HFFc6 (cell line): ENCODE measurements at places on chromosomes 5 and 9.
A peak's percentile ranks its signal among the peaks of the same experiment; 100 is the strongest.

DNA sequence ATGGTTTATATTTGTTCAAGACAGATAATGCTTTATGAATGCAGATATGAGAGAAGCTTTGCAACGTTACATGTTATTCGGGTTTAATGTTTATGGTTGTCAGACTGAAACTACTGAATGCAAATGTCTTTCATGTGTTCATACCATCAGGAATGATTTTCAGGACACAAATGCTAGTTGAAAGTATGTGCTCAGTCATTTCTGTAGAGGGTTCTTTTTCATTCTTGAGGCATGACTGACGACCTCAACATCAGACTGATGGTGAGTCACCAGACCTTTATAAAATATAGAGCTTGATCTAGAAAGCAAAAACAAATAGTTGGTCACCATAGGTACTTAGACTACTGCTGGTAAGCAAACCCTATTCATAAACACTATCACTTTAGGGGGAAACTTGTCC lies 287.3 kb upstream of the NUDT12 start:
- peak; percentile 2 for DNase-seq

DNA sequence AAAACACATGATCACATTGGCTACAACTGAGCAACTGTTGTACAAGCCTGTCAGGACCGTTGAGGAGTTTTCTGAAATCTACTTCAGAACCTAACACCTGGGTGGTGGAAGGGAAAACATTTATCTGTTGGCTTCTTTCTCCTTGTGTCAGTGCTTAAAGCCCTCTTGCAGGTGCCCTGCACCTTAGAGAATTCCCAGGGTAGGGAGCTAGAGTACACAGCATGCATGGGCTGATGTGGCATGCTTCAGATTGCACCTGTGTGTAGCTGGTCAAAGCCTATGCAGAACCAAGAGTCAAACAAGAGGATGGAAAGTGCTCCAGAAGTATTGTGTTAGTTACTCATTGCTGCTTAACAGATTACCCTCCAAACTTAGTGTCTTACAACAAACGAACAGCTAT lies 33.6 kb upstream of the ZBED3 start:
- no peak for DNase-seq

- peak; percentile 84 for DNase-seq
These were observed at the start of gene GPX8 for GRCh38 chr5:55159763-55160492. TSS of gene GPX8 (plus strand) at chr5:55160171. CDS start at chr5:55160193, 22 bp downstream.

DNA sequence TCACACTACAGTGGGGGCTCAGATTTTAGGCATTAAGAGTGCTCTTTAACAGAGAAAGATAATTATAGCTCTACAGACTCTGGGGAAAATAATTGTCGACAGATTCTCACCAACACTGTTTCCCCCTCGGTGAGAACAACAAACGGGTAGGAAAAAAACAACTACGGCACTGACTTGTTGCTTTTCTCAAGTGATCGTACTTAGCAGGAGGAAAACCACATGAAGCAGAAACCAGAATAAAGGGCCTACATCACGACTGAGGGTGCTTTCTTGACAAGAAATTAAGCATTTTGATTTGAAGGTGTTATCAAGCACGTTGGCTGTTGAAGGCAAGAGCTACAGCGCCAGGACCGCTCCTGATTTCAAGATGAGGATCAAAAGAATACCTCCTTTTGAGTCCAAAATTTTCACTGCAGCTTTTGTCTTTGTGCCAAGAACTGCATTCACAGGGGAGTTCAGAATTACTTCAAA lies 27.2 kb upstream of the CER1 start:
- no peak for DNase-seq

DNA sequence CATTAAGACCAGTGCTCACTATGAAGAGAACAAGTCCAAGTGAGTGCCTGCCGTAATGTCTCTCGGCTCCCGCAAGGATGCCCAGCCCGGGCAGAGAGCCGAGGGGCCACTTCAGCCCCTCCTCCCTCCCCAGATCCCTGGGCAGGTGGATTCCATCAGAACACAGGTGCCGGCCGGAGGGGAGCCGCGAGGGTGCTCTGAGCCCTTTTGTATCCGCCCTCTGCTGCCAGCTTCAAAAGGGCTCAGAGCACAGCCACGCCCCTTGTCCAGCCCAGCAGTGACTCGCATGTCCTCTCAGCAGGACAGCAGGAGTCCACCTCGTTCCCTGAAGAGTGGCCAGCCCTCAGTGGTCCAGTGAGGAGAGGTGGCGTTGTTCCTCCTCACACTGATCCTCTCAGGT lies 43.9 kb downstream of the CYFIP2 start:
- no peak for DNase-seq

- no peak for DNase-seq
These were observed 1675.3 kb upstream of the CDH6 start for GRCh38 chr5:29518176-29518575.

- DNase-seq = no peak
These were observed 205.9 kb downstream of the AUH start for GRCh38 chr9:91155746-91156376.

GRCh38 chr9:136122425-136123383 lies 4.0 kb upstream of the TMEM250 start:
- DNase-seq = peak; percentile 24

GRCh38 chr9:97384406-97385262 lies 27.3 kb upstream of the TDRD7 start:
- DNase-seq = no peak

DNA sequence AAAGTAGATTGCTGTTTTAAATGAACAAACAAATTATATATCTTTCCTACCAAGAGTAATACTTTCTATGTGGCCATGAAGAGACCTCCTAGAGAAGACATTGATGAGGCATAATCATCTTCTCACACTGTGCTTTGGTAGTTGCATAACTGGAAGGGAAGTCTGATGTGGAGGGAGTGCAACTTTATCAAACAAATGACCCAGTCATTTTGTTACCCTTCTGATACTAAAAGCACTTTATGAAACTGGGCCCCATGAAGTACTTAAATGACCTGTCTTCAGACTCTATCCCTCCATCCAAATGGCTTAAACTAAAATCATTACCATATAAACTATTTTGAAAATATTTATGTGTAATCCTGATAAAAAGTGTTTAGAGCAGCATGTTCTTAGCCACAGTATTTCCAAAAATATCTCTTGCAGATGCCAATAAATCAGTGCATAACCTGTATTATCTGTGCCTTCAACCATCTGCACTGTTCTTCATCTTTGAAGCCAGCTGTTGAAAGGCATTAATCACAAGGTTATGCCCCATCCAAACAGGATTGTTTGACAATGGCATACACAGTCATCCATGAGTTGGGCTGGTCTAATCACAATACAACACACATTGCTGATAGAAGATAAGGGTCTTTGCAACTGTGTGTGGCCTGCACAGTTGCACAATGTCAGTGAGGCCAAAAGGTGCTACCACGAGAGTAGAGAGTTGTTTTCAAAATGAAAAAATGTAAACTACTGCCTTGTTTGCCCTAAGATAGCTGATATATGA lies 31.9 kb upstream of the MIER3 start:
- DNase-seq = no peak

- no peak for DNase-seq
These were observed 117.8 kb upstream of the PTCH1 start for GRCh38 chr9:95634536-95634935.

- peak; percentile 38 for DNase-seq
These were observed 10.0 kb upstream of the SEPTIN8 start for GRCh38 chr5:132787076-132787475.

GRCh38 chr9:110099236-110100095 lies 108.5 kb downstream of the C9orf152 start:
- peak; percentile 74 for DNase-seq

GRCh38 chr9:127954831-127955293 lies 17.2 kb upstream of the DPM2 start:
- DNase-seq = no peak

DNA sequence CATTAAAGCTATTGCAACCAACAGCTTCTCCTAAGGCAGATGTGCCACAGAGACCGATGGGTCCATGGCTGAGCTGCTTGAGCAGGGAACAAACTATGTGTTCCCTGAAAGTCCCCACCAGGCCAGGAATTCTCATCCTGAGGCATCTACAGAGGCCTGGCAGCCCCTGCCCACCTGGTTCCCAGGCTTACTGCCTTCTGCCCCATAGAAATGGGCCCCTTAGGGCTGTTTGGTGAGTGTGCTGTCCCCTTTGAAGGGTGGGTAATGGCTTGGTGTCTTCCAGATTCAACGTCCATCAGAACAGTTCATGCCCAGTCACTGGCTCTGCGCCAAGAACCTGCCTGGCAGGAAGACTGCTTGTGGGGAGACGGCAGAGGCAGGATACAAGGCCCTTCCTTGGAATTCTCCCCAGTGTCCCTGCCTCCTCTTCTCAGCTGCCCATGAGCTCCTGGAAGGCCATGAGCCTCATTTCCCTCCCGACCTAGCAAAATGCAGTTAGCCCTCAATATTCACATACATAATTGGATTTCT lies 3.8 kb upstream of the COL27A1 start:
- no peak for DNase-seq

- DNase-seq = peak; percentile 62
These were observed 97.6 kb upstream of the SPRY4 start for GRCh38 chr5:142422429-142422828.

- peak; percentile 57 for DNase-seq
These were observed 1.4 kb downstream of the SLC26A2 start for GRCh38 chr5:149961957-149962409.

DNA sequence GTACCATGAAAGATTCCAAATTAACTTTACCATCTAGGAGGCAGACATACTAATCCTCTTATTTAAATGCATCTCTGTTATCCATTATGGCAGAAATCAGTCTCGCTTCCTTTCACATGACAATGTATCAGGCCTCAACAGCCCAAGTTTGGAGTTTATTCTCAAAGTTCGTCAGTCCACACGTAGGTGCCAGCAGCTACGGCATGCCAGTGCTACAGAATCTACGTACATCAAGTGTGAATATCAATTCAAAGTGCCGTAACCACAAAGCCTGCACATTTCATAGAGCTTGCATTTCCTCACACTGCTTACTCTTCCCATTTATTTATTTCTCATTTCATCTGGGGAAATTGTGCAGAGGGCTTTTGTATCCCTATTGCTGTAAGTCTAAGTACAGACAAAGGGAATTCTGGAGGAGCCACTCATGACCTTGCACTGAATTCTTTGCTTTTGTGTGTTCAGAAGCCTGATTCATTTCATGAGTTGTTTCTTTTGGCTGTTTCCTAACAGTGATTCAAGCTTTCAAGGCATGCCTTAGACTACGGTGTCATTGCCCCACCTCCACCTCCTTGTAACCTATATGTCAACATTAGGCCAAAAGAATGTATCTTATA lies 10.0 kb downstream of the ENC1 start:
- DNase-seq = peak; percentile 88

DNA sequence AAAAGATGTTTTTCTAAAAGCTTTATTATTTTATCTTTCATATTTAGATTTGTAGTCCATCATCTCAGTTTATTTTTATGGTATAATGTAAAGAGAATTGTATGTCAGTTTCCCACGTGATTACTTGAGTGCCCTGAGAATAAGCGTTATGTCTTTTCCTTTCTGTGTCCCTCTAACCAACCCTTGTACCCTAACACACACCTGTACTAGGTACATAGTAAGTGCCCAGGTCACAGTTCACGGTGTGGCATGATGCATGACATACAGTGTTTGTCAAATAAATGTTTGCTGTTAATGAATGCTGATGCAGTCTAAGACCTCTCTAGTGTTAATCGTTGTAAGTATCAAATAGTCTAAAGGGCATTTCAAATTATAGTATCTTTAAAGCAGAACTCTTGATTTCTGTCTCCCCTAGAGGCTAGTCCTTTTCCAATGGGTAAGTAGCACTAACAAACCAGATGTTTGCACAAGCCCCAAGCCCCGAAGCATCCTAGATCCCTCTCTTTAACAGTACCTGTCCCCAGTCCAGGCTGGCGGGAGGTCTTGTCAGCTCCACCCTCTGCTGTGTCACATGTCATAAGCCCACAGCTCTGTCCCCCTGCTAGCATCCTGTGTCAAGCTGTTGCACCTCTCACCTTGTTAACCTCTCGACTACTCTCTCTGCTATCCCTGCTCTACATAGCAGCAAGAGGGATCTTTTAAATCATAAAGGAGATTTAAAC lies 23.7 kb downstream of the NUP214 start:
- no peak for DNase-seq

- no peak for DNase-seq
These were observed 40.0 kb downstream of the KCTD16 start for GRCh38 chr5:144210655-144211054.

DNA sequence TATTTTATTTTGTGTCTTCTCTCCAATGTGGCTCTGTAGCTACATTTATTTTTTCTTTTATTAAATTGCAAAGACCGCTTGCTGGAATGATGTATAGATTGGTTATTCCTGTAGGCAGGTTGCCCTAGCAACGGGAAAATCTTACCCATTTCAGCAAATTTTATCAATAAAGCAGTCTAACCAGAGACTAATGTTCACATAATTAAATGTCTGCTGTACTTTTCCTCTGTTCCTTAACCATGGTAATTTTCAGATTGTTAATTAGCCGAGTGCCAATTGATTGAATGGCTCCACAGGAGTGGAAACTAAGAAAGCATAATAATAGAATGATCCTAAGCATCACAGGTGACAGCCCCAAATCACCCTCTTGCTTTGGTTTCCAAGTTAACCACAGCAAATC lies 134.8 kb downstream of the BASP1 start:
- DNase-seq = no peak

DNA sequence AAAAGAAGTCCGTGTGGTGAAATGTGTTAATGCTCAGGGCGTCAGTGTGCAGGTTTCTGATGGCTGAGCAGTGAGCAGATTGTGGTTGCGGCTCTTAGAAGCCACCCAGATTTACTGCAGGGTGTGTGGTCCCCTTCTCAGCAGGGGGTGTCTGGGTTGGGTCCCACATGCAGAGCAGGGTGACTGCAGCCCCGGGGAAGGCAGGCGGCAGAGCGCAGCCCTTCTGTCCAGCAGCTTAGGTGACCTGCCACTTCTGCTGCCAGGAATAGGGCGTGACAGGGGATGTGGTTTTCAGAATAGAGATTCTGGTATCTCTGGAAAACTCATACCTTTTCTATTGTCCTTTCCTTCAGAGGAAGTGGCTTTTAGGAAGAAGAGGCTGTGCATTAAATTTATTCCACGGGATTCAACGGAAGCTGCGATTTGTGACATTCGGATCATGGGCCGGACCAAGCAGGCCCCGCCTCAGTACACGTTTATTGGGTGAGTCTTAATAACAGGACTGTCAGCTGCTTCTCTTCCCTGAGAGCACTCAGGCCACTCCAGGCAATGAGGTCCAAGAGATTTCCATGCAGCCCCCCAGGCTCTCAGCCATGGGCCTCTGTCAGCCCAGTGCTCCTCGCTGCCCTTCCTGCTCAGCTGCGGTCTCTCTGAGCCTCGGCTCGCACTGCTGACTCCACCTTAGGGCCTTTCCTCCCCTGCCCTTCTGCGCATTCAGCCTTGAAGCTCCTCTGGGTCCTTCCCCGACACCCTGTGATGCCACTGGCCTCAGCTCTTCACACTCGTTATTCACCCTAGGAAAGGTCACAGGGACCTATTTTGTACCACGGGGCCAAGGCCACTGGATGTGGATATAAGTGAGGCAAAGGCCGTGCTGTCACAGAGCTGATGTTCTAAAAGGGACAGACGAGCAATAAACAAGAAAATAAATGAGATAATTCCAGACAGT lies 65.4 kb downstream of the MVB12B start:
- no peak for DNase-seq
